Activated CD8-positive, alpha-beta T cell treated with anti-CD3 and anti-CD28 coated beads, Interleukin-2, amount 10 ng/mL, durations not matched to agents 7 days and 5 days (primary cell): ENCODE measurements at places on chromosomes 13 and 19. TPM values are rescaled to one million over a fixed set of nuclear protein-coding genes. Genes with fewer than 3 reads are reported as not detected.

DNA sequence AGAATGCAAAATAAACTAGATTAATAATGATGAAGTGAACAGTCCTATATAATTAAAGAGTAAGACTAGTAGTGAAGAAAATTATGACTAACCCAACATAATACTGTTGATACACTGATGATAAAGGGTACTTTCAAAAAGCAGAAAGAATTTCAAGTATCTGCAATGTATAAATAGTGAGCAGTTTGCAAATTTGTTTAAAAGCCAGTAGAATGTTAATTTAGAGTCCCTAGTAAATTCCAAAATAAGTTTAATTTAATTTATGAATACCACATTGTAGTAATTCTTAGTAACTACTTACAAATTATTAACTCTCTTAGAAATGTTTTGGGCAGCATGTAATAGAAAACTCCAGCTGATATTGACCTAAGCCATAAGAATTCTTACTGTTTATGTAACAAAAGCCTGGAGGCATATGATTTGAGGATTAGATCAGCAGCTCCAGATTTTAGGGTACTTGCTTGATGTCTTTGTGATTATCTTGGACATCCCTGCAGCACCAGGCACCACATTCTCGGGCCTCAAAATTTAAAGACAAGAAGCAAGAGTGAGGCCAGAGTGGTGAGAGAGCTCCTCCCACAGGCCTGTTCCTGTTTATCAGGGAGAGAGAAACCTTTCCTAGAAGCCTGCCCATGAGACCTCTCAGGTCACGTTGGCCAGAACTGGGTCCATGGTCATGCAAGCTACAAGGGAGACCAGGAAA lies 67.6 kb upstream of the TDRD3 start:
- DNase-seq, result peak; percentile 32
- no peak overlapping the region for H3K4me3 ChIP-seq
- H3K27ac ChIP-seq, result no peak overlapping the region

- H3K4me3 ChIP-seq, result no peak overlapping the region
- no peak for DNase-seq
- no peak overlapping the region for H3K27ac ChIP-seq
- no peaks in the 10 kb centered on the region for H3K27me3 ChIP-seq
- peaks cover 67% of the 10 kb centered on the region for H3K36me3 ChIP-seq
Measured at GRCh38 chr19:35729763-35730162, 12.0 kb downstream of the KMT2B start.

The CEACAM6 gene
- total RNA-seq, result not detected

GRCh38 chr19:15293781-15294491 lies 38.4 kb downstream of the BRD4 start:
- peaks cover 17% of the 10 kb centered on the region for H3K36me3 ChIP-seq
- DNase-seq, result no peak
- H3K4me1 ChIP-seq, result peaks cover 90% of the 10 kb centered on the region
- no peaks in the 10 kb centered on the region for H3K27me3 ChIP-seq

DNA sequence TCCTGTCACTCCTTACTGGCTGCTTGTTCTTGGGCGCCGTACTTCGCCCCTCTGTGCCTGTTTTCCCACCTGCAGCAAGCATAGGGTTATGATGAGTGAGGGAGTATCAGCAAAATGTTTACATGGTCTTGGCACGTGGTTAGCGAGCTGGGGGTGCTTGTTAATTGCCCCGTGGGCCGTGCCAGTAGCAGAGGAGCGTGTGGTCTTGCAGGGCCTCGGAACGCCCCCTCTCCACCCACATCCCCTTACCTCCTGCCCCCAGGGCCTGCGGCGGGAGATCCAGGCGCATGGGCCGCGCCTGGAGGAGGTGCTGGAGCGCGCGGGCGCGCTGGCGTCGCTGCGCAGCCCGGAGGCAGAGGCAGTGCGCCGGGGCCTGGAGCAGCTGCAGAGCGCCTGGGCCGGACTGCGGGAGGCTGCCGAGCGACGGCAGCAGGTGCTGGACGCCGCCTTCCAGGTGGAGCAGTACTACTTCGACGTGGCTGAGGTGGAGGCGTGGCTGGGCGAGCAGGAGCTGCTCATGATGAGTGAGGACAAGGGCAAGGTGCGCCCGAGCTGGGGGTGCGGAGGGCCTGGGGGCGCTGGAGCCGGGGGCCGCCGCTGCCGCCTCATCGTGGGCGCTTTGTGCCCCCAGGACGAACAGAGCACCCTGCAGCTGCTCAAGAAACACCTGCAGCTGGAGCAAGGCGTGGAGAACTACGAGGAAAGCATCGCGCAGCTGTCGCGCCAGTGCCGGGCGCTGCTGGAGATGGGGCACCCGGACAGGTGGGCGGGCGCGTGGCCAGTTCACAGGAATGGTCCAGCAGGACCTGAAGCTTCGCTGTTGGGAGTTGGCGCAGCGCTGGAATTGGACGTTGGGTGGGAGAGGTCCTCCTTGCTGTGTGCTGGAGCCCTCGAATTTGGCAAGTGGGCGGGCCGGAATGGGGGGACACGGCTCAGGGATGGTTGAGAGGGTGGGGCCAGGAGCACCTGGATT lies 22.5 kb upstream of the SHKBP1 start:
- no peak overlapping the region for H3K4me3 ChIP-seq
- H3K27me3 ChIP-seq, result peaks cover 37% of the 10 kb centered on the region
- no peaks in the 10 kb centered on the region for H3K36me3 ChIP-seq
- H3K27ac ChIP-seq, result no peak overlapping the region
- DNase-seq, result no peak

- no peak for DNase-seq
- H3K27me3 ChIP-seq, result no peaks in the 10 kb centered on the region
- no peak overlapping the region for H3K27ac ChIP-seq
- H3K36me3 ChIP-seq, result no peaks in the 10 kb centered on the region
- no peak overlapping the region for H3K4me3 ChIP-seq
Measured at GRCh38 chr19:15779756-15780476, 7.5 kb upstream of the OR10H5 start.

GRCh38 chr13:75754936-75755335 lies 118.8 kb downstream of the LMO7 start:
- H3K27ac ChIP-seq, result no peak overlapping the region
- H3K36me3 ChIP-seq, result peaks cover 22% of the 10 kb centered on the region
- H3K27me3 ChIP-seq, result no peaks in the 10 kb centered on the region
